NCI-H526 (cell line): ENCODE measurements at places on chromosomes 5 and 9.

DNA sequence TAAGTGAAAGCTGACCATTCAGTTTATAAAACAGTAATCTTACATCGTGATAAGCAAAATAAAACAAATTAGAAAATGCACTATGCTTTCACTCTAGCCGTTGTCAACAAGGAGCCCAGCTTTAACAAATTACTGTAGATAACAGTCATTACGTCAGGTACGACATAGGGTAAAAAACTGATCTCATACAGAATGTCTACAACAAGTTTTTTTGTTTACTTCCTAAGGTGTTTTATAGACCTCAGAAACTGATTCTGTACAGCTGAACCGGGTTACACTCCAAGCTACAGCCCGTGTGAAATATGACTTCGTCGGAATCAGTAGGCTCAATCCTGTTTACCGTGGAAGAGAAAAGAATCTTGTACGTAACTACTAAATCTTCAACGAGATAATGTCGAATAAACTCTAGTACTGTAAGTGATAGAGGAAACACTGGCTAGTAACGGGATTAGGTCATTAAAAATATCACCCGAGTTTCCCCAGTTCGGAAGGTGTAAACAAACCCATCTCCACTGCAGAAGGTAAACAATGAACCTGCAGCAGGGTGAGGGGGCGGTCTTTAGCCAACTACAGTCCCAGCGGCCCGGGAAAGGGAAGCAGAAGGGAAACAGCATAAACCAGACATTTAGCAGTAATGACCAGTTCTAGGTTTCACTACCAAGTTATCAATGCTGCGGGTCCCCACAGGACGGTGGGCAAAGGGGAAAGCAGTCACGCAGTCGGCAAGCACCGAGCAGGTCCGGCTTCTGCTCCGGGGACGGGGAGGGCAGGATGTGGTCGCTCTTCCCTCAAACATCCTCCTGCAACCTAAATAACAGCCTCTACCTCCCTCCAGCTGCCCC lies 1.1 kb downstream of the RICTOR start:
- peak; percentile 65 for DNase-seq

DNA sequence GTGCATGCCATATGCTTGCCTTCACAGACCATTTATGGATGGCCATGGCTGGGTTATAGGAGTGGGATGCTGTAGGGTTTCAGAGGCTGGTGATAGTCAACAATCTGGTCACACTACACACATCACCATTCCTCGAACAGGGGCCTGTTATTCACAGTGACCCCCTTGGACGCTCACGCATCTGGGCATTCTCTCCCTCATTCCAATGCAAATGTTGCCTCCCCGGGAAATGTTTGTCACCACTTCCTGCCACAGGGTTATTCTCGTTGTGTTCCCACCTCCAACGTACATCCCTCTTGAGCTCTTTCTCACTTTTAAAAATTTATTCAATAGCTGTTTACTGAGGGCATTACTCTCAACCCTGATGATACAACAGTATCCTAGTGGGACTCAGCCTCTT lies 135.4 kb downstream of the SCAMP1 start:
- DNase-seq: no peak

GRCh38 chr5:157271740-157272271 lies 5.9 kb downstream of the CYFIP2 start:
- no peak for DNase-seq

GRCh38 chr9:111914749-111915424 lies 18.3 kb downstream of the UGCG start:
- peak; percentile 17 for DNase-seq

DNA sequence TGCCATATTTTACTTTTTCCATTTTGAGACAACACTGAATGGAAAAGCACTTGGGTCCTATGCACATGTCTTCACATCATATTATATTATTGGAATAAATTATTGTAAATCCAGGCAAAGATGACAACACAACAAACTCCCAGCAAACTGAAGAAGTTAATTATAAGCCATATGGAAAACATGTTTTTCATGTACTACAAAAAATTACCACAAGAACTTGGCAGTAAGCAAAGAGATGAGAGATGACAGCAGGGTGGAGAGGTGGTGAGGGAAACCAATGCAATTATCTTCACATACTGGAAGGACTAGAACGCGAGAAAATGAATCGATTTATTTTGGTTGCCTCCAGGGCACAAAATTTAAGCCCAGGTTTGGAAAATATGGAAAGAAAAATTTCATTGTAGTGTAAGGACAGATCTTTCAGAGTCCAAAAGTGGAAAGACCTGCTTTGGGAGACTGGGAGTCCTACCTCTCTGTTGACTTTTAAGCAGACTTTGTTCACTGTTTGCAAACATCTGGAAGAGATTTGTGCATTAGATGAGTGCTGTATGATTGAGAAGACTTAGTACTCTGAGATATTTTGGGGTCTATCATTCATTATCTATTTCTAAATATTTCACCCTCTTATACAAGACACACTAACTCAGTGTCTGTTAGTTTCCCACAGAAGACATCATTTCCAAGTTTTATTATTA lies 138.0 kb downstream of the TMEM232 start:
- no peak for DNase-seq

DNA sequence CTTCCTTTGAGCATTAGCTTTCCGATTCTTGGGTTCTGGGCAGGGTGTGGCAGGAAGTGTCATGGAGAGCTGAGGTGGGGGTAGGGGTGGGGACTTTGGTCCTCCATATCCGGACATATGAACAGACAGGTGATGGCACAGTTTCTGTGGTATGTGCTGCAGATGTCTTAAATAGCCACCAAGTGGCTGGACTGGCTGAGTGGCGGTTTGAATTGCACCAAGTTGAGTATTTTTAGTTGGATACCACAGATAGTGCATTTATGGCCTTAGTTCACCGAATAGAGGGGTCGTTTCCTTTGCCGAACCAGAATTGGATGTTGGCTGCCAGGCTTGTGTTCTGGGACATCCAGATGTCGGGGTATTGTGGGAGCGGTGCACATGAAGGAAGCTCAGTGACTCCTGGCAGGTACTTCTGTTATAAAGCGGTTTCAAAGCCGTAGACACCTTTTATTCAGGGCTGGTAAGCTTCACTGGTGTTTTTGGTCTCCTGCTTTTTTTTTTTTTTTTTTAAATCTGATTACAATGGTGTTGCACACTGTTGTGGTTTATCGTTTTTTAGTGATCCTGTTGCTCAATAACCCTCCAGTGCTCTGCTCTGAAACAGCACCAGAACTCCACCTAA lies 15.1 kb upstream of the TNFAIP8 start:
- no peak for DNase-seq

DNA sequence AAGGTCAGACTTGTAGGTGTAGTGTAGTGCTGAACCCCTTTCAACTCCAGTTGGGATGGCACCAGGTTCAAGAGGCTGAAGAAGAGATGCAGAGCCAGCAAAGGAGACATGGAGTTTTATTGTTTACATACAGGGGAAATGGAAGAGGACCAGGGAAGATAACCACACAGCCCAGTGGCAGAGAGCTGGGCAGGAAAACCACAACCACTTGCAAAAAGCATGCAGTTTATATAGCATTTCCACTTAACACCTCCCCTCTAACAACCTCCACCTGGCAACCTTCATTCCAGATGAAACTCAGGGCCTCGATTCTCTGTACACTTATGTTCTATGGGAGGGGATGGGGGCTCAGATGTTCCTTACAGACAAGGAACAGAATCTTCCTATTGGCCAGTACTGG lies 56.9 kb downstream of the SNX24 start:
- DNase-seq: no peak

GRCh38 chr5:32090755-32091128 lies 83.4 kb downstream of the GOLPH3 start:
- DNase-seq: no peak

- no peak for DNase-seq
These were observed 1.9 kb upstream of the PHYHD1 start for GRCh38 chr9:128918921-128919320.

- DNase-seq: no peak
These were observed 2.4 kb upstream of the TERT start for GRCh38 chr5:1297243-1297642.

DNA sequence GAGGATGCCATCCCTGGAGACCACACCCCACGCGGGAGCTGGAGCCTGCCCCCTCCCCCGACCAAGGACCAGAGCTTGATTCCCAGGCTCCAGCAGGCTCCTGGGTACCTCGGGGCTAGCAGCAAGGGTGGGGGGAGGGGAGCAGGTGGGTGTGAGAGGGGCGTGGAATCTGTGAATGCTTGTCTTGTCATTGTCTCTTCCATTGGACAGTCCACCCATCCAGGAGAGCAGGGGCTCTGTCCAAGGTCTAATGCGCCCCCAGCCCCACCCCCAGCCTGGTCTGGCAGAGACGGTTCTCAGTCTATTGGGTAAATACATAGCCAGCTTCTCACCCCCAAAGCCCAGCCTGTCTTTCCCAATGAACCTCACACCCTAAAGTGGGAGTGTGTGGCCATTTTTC lies 22.8 kb downstream of the URM1 start:
- peak; percentile 31 for DNase-seq

DNA sequence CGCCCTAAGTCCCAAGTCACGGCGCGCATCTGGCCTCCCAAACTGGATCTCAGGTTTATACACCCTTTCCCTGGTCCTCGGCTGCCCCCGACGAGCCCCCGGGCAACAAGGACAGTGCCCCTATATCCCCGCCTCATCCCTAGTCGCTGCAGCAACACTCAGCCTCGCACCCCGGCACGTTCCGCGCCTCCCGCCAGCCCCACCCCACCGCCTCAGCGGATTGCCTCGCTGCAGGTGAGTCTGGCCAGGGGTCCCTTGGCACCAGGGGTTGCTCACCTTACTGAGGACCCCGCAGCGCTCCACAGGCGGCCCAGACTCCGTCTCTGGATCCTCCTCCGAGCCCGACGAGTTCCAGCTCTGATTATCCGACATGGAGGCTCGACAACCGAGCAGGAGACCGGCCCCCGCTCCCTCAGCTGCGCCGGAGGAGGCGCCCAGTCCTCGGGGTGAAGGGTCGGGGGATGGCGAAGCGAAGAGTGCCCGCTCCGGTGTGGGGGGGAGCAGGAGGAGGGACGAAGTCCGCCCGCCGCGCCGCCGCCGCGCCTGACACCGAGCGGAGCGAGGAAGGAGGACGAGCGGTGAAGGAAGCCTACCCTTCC lies 494 bp downstream of the CERT1 start:
- DNase-seq: no peak

DNA sequence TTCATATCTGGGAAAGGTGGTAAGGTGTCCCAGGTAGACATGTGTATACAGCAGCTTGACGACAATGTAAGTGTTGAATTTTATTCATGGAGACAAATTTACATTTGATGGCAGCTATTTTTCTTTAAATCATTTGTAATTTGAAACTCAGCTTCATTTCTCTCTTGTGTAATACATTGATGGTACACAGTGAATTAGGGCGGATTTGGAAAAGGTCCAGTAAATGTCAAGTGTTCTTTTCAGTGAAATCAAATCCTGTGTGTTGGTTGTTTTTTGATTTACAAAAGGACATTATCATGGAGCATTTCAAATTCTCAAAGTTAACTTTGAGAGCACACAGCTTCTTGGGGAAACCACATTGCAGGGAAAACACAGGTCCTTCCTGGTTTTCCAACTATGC lies 30.0 kb upstream of the PCSK1 start:
- no peak for DNase-seq

DNA sequence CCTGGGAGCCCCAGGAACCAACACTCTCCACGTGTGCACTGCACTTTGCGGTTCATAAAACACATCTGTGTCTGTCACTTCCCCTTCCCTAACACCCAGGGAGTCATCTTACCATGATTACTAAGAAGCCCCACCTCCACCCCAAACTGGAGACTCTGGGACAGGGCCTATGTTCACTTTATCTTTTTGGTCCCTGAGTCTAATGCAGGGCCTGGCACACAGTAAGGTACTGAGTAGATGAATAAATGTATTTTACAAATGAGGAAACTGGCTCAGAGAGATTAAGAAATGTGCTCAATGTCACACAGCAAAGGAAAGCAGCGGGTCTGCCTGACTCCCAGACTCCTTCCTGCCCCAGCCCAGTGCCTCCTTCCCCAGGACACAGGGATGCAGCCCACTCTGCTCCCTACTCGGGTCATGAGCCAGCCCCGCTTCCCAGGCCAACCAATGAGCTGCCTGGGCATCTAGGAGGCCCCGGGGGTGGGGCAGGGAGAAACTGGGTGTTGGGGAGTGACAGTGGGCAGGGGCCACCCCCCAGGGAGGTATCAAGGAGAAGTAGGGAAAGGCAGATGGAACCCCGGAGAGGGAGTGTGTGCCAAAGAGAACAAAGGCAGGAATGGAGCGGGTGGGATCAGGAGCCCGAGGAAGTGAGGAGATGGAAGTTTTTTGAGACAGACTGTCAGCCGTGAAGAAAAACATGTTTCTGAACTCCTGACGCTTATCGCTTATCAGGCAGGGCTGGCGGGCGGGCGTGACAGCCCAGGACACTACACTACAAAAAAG lies 30.5 kb downstream of the SHB start:
- no peak for DNase-seq

- DNase-seq: no peak
These were observed 58.3 kb downstream of the BNC2 start for GRCh38 chr9:16811987-16812685.

DNA sequence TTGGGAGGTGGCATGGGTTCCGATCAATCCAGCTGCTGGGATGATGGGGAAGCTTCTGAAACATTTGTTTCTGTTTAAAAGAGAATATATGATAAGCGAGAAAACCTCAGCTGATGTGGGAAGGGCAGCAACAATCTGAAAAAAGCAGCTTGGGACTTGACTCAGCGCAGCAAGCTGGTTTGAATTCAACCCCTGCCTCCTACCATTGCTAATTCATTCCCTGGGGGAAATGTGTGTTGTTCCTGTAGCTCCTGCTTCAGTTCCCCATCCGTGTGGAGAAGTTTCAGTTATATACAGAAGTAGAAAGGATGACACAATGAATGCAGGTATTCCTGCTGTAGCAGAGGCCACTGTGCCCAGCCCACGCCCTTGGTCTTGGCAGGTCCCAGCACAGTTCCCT lies 145.1 kb downstream of the NXNL2 start:
- no peak for DNase-seq

GRCh38 chr9:91582181-91582580 lies 158.5 kb upstream of the NFIL3 start:
- DNase-seq: no peak

- peak; percentile 56 for DNase-seq
These were observed 29.2 kb downstream of the EXOC3 start for GRCh38 chr5:472076-472655.
